ENCODE measurements at places on chromosomes 12 and 14.

DNA sequence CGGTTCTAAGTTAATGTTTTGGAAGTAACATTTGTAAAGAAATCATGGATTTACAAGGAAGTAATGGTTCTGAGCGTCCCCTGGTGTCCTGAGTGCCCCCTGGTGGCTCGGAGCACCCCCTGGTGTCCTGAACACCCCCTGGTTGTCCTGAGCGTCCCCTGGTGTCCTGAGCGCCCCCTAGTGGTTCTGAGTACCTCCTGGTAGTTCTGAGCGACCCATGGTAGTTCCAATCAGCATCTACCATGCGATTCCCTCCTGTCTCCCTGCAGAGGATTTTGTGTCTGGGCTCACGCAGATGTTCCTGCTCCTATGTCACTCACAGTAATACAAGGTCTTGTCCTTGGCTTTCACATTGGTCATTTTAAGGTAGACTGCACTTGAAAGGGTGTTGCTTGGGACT lies 1352.9 kb downstream of the TMEM121 start:
- peak; percentile 60 for DNase-seq

DNA sequence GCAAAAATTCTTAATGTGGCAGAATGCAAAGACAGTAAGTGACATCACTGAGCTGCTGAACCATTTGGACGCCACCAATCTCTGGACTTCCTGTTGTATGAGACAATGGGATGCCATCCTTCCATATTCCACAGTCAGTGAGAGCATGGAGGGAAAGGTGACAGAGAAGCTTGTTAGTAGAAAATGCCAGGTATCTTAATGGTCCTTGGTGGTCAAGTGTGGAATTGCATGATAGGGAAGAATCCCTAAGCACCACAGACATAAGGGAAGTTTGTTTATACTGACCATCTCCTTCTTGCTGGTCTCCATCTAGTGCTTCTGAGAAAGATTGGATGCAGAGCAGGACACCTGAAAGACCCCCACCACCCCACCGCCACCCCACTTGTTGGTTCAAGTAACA lies 1410.0 kb upstream of the TMEM132C start:
- no peak for DNase-seq

DNA sequence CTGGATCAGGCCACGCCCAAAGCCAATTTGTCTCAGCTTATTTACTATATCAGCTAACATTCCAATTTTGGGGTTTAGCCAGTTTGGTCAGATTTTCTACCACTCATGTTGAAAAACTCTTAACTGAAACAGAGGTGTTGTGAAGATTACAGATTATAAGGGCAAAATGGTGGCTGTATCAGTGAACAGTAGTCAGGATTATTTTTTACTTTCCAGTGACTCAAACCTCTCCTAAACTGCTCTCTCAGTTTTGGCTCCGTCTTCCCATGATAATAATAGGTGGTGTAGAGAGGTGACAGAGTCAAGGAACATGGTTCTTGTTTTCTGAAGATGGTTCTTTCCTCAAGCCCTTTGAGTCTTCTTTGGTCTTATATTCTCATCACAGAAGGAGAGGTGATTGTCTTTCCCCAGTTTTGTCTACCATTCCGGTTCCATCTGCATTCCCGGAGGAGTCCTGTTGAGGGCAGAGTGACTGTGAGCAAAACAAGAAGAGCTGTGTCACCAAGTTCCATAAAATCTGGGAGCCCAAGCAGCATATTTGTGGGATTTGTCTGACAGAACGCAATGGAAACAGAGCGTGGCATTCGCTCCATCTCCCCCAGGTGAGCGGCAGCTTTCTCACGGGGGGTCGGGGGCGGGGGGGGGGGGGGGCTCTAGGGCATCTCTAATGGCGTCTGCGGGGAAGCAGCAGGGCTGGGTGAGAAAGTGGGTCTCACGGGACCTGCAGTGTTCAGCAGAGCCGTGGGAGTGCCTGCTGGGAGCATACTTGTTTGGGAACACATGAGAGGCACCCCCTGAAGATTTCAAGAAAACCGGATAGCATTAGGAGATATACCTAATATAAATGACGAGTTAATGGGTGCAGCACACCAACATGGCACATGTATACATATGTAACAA lies 59.1 kb downstream of the TBC1D30 start:
- peak; percentile 14 for DNase-seq

- peak; percentile 97 for DNase-seq
Measured at GRCh38 chr14:55800156-55800785, 220.3 kb downstream of the KTN1 start.

GRCh38 chr12:15411842-15412241 lies 89.5 kb downstream of the PTPRO start:
- no peak for DNase-seq

- no peak for DNase-seq
Measured at GRCh38 chr12:49649445-49649844, 26.1 kb downstream of the PRPF40B start.

DNA sequence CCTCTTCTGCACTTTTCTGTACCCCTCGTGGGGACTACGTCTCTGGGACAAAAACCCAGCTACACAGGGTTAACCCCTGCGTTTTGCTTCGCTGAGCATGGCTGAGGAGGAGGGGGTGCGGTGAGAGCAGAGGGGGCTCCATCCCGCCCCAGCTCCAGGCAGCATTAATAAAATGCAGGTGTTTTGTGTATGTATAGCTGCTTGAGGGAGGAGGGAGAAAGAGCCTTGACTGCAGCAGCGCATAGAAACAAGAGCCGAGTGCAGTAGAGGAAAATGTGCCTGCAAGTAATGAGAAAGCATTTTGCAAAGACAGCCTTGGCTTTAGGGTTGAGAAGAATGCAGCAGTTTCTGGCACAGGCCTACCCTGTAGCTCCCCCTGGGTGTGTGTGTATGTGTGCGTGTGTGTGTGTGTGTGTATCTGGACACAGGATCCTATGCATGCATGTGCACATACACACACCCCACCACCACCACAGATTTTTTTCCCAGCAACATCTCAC lies 103.9 kb downstream of the ZFP36L1 start:
- DNase-seq = no peak

GRCh38 chr12:26556916-26557315 lies 276.1 kb downstream of the ITPR2 start:
- no peak for DNase-seq

DNA sequence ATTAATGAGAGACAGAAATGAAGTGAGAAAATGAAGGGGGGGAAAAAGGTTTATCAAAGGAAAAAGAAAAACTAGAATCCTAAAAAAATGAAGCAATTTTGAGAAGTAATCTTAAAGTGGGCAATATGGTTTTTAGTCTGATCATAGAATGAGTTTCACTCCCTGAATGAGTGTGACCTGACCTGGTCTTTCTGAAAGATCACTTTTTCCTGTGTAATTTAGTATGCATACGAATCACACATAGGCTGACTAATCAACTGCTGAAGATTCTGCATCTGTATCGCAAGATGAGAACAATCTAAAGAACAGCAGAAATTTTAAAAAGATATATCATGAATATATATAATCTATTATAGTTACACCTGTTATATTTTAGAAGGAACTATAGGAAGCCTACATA lies 11.3 kb downstream of the GNPTAB start:
- DNase-seq = no peak

DNA sequence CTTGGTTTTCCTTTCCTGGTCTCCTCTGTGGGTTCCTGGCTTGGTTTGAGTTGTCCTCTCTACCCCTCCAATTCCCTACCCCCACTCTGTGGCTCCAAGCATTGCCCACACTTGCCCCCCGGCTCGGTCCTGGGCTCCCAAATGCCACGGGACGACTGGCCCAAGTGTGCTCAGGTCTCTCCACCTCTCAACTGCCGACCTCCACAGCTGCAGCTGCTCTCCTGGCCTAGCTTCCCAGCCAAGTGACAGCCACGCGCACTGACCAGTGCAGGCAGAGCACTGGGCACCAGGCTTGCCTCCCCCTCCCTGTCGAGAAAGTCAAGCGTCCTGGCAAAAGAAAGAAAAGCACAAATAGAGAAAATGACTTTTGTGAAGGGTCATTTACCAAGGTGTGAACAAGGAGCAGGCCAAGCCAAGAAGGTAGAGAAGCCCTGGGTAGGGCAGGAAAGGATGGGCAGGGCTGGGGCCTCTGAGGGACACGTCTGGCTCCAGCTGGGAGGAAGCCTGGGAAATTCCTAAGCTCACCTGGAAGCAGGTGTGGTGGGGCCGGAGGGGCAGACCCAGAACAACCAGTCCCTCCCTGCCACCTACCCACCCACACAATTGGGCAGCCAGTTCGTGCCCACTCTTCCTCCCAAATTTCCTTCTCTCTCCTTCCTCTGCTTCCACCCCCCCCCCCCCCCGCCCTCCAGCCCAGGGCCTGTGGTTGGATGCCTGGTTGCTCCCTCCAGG lies 1.8 kb upstream of the CEP170B start:
- no peak for DNase-seq

DNA sequence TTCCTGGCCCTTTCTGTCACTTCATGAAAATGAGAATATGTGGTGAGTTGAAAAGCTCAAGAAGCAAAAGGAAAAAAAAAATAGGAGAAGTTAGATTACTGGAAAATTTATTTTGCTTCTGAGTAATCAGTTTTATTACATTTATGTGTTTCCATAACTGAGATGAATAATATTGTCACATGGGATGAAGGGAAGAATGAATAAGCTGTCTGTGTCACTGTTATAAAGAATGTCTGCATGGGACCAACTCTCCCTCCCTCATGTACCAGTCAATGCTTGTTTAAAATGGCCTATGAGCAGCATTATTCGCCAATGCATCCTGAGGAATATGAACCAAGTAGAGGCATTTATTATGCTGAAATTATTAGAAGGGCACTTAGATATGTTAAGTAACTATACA lies 246.3 kb downstream of the PRKD1 start:
- DNase-seq = no peak

DNA sequence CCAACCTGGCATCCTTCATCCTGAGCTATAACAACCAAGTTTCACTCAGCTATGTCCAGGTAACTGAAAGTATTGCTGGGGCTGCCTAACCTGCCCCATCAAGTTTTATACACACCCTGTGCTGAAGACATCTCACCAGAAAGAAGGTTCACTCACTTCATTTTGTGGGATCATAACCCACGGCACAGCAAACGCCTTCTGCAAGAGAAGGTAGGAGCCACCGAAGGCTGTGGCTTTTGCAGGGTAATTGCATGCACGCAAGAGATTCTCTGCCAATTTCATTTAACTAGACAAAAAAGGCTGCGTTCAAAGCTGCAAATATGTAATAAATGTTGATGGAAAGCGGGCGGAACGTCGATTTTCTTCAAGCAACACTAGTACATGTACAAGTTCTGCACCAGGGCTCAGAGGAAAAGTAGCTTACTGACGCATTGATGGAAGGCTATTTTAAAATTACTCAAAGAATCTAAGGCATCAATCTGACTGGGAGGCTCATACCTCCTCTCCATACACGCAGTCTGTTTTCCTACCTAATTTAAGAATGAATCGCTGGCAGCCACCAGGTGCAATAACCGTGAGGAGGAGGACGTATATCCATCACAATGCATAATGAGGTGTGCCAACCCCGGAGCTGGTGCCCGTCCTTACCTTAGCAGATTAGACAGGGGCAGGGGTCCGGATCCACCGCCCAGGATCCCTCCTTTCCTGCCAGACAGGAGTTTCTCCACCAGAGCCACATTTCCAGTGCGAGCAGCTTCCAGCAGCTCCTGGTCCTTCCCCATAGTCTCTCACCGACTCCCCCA lies 1.1 kb downstream of the ANKS1B start:
- DNase-seq = no peak

DNA sequence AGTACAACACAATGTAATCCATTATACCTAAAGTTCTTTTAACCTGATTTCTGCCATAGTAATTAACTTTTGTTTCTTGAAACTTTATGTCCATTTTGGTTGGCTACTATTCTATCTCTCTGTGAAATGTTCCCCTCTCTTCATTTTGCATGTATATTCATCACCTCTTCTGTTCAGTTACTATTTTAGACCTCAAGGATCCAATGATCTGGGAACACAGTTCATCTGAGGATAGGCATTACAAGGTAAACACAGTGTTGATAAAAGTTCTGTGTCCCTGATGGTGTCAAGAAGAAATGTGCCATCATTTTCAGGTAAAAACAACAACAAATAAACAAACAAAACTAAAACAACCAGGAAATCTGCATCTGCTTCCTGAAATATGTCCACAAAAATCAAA lies 102.2 kb upstream of the IFNG-AS1 start:
- DNase-seq = no peak

DNA sequence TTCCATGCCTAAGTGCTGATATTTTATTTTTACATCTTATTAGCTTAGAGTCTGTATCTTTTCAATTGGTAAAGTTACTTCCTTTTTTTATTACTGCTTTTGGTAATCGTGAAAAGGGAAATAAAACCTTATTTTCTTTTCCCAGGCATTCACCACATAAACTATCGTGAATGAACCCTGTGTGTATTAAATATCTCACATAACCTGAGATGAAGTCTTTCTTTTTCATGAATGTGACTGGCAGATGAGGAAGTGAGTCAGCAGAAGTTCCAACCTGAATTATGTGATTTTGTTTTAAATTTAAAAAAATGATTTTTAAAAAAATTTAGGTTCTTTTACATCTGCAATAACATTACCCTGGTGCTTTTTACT lies 26.0 kb downstream of the MYBPC1 start:
- DNase-seq = no peak

GRCh38 chr14:71432334-71433110 lies 499.7 kb upstream of the RGS6 start:
- no peak for DNase-seq

DNA sequence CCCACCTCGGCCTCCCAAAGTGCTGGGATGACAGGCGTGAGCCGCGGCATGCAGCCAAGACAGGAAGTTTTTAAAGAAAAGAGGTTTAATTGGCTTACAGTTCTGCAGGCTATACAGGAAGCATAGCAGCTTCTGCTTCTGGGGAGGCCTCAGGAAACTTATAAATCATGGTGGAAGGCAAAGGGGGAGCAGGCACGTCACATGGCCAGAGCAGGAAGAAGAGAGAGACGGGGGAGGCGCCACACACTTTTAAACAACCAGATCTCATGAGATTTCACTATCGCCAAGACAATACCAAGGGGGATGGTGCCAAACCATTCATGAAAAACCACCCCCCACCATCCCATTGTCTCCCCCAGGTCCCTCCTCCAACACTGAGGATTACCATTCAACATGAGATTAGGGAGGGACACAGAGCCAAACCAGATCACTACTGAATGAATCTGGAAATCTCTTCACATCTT lies 14.1 kb downstream of the CCDC63 start:
- DNase-seq = peak; percentile 91

GRCh38 chr12:116456330-116457082 lies 102.7 kb upstream of the MAP1LC3B2 start:
- DNase-seq = no peak

DNA sequence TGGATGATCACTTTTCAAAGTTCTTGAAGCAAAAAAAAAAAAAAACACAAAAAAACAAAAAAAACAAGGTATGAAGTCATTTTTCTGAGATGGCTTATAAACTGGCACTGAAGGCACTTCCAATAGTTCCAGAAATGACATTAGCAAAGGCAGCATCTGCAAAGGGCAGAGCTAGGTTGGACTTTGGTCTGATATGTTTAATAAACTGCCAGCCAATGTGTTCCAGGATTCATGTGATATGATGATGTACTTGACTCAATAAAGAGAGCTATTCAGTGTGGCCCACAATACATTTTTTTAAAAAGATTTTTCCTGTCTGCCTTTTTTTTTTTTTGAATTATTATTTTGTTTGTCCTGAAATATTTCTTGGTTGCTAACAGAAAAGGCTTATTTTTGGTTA lies 79.6 kb downstream of the VRK1 start:
- DNase-seq = no peak

- DNase-seq = peak; percentile 33
Measured at GRCh38 chr14:94112513-94113063, 2.1 kb downstream of the IFI27 start.

All from HAP-1 (cell line).